IPS DF 6.9 (cell line): ENCODE measurements at places on chromosomes 3 and 15.

GRCh38 chr15:58771621-58772250, 634 bp downstream of the MINDY2 start:
- no peak for DNase-seq

GRCh38 chr3:129014793-129015345, 13.8 kb downstream of the EFCC1 start:
- DNase-seq = no peak

DNA sequence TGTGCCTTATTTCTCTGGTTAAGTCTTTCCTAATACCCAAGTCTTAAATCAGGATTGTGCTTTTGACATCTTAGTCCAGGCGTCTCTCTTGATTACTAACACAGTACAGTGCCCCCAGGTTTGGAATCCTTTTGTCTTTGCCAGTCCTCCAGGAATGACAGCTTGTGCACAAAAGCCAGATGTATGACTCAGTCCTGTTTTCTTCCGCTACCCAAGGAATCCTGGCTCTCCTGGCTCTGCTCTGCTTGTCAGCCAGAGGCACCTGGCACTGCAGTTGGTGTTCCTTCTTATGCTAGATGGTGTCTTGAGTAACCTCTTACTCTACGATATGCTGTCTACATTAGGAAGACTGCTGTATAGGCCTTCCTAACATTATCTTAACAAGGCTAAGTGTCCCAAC, 728.2 kb upstream of the NECTIN3 start:
- DNase-seq = no peak

DNA sequence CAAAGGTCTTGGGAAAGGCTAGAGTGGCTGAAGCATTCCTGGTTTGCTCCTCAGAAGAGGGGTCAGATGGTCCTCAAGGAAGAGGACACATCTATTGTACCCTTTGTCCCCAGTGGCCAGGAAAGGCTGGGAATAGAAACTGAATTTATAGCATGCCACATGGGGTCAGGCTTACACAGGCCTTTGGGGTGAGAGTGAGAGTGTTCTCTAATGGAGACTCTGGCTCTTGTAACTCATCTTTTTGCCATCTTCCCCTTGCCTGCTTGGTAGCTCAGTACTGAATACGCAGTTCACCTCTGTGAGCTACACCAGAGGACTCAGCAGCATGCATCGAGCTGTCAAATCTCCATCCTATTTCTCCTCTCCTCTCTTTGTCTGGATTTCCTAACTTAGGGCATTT, 87.5 kb downstream of the ATP2B2 start:
- DNase-seq = no peak

DNA sequence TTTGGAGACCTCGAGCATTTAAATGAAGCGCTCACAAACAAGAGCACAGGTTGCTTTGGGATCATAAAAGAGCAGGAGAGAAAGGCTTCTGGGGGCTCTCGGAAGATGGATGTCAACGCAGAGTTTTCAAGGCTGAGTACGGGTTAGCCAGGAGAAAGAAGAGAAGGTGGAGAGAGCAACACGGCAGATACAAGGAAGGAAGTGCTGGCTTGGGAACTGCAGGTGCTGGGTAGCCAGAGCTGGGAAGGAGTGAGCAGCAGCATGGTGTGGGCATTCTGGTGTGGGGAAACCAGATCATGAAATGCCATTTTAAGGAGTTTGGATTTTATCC, 580 bp upstream of the RUBCN start:
- DNase-seq = no peak

- no peak for DNase-seq
Observed at GRCh38 chr15:84099181-84099580, 136.4 kb upstream of the GOLGA6L4 start.

- DNase-seq = no peak
Observed at GRCh38 chr15:39157882-39158281, 423.0 kb upstream of the THBS1 start.

- no peak for DNase-seq
Observed at GRCh38 chr15:73397461-73397860, 28.7 kb upstream of the HCN4 start.

DNA sequence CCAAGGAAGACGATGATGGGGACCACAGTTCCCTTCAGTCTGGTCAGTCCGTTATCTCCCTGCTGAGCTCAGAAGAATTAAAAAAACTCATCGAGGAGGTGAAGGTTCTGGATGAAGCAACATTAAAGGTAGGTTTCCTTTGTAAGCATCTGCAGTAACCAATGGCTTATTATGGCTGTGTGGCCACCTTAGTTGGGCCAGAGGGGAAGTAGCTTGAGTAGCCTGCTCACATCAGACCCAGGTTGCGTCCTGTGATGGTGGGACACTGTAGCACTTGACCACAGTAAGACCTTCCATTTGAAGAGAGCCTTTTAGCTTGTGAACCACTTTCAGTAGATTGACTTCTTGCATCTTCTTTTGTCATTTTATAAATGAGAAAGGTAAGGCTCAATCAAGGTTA, 22.6 kb downstream of the STARD5 start:
- no peak for DNase-seq

DNA sequence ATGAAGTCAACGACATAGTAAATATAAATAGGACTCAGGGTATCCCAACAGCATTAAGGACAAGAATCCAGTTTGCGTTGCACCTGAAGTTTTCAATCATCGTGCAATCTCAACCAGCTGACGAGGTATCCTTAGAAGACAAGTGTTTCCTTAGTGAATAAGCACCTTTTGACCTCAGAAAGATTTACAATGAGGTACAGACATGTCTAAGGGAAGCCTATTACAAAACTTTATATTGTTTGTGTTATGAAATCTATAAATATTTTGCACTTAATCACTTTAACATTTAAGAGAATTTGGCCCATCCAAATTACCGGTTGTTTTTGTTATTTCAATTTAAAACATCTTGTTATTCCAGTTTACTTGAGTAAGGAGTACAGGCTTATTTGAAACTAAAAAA, 64.9 kb upstream of the PRICKLE2 start:
- no peak for DNase-seq

DNA sequence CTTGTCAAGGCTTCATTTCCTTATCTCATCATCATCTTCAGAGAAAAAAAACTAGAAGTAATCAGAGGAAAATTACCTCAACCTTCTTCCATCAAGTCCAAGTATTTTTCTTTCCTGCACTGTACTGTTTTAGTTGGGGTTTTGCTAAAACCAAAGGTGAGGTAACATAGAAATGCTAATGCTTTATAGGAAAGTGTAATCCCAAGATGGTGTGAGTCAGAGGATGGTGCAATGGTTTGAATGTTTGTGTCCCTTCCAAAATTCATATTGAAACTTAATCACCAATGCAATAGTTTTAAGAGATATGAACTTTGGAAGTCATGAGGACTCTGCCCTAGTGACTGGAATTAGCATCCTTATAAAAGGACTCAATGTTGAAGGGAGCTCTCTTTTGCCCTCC, 79.5 kb downstream of the KBTBD8 start:
- DNase-seq = no peak

DNA sequence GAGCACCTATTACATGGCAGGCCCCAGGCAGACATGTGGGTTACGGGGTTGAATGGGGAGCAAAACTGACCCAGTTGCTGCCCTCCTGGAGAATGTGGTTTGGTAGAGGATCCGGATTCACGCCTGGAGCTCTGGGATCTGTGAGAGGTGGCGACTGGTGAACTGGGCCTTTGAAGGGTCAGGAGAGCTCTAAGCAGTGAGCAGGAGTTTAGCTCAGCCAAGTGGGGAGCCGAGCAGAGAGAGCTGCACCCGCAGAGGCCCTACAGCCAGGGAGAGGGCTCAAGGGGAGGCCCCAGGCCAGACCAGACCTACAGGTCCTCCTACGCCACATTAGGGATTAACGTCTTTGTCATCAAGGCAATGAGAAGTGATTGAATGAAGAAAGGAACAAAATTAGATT, 179.8 kb upstream of the TLE3 start:
- DNase-seq = no peak

GRCh38 chr3:27573138-27573537, 89.0 kb upstream of the SLC4A7 start:
- DNase-seq = no peak

DNA sequence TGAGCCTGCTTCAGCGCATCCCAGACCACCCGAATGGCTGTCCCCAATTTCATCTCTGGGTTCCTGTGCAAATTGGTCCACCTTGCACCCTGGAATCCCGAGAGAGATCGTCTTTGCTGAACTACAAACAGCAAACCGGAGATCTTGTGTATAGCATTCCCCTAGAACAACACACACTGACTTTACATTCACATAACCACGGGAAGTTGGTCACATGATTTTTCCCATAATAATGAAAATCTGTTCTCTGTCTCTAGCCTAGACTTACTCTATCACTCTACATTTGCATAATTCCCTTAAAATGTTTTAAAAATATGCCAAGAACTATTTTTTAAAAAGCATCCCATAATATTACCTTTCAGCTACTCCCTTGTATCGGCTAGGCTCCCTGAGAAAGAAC, 34.6 kb downstream of the CTSH start:
- no peak for DNase-seq

GRCh38 chr3:172287937-172288477, 160.2 kb downstream of the GHSR start:
- DNase-seq = no peak

DNA sequence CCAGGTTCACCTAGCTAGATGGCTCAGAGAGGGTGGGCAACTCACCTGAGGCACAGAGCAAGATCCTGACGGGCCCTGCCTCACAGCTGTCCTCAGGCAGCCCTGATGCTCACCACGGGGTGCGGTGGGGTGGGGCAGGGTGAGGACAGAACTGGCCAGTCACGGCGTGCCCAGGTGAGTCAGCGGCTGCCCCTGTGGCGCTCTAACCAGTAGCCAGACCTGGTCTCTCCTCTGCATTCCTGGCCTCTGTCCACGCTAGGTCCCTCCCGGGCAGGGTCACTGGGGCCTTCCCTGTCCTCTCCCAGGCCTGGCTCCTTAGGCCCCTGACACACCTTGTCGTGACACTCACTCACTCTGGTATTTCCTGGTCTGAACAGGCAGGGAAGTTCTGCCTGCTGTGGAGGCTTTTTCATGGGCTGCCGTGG, 901 bp downstream of the ALS2CL start:
- no peak for DNase-seq

GRCh38 chr3:171168086-171168485, 141.6 kb upstream of the SLC2A2 start:
- DNase-seq = no peak

DNA sequence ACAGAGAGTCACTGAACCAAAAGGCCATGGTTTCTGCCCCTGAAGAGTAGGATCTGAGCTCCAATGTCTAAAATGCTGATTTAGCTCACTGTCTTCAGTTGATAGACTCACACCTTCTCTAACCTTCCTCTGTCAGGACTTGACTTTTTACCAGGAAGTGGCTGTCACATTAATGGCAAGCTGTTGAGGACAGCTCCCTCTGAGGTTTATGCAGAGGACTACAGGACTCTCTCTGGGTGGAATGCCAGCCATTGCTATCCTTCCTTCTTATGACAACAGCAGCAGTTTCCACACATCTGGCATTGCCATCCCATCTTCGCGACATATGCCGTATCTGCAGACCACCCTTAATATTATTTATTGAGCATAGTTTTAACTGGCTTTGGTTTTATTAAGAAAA, 103.8 kb upstream of the PRICKLE2 start:
- no peak for DNase-seq

DNA sequence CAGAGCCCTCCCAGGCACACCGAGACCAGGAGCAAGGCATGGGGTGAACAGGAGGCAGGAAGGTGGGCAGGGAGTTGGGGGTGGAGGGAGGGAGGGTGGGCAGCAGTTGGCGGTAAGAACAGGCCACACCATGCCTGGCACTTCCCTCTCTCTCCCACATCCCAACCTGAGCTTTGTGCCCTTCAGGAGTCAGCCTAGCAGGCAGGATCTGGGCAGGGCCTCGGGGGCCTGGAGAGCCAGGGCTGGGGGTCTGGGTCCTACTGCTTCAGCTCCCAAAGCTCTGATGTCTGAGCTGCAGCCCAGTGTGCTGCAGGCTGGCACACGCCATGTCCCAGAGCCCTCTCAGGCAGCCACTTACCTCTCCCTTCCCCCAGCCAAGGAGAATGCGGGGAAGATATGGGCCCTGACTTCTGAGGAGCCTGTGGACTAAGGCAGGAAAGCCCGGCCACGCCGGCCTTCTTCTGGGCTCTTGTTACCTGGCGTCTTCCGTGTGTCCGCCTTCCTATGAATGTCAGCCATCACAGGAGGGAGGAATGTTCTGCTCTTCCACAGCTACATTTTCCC, 2.9 kb upstream of the MYL3 start:
- no peak for DNase-seq

GRCh38 chr15:55362641-55363040, 43.6 kb downstream of the PIGB start:
- no peak for DNase-seq

DNA sequence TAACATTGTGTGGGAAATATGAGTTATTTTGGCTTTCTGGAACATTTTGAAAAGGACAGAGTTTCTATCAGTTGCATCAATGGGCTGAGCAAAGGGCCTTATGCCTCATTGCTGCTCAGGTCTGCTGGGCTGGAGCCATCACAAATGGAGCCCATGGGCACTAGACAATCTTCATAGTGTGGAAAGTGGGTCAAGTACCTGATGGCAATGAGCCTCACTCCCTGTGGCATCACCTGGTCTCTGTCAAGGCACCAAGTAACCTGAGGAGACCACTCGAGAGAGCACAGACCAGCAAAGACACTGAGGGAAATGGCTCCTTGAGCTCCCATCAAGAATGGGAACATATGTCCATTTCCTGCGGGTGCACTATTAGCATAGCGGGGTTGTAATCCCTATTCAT, 96.7 kb upstream of the PPP2R3A start:
- no peak for DNase-seq

DNA sequence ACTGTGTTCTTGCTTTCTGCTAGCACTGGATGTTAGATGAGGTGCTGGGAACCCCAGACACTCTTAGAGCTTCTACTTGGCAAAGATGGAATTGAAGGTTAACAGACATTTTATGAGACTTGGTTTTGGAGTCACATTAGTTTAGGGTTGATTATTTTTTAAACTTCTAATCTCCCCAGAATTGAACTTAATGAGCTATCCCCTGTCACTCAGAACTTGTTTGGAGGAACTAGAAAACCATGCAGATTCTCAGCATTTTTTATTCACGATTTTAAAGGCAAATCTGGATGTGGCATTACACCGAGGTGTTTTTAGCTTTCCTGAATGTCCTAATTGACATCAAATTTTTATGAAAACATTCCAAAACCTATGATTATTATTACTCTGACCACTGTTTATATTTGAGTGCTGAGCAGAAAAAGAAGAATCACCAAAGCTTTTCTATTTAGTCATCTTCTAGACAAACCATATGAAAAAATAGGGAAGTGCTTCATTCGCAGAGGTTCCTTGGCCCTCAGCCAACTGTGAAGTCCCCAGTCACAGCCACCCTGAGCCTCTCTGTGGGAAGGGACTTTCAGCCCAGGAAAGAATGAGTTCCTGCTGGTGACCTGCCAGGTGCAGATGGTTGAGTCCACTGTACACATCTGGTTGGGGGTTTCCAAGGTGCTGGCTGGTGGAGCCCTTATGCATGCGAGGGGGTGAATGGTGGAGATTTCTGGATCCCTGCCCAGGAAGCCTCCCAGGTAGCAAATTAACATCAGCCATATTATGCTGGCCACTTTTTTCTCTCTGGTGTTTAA, 196.0 kb upstream of the TOPAZ1 start:
- no peak for DNase-seq

DNA sequence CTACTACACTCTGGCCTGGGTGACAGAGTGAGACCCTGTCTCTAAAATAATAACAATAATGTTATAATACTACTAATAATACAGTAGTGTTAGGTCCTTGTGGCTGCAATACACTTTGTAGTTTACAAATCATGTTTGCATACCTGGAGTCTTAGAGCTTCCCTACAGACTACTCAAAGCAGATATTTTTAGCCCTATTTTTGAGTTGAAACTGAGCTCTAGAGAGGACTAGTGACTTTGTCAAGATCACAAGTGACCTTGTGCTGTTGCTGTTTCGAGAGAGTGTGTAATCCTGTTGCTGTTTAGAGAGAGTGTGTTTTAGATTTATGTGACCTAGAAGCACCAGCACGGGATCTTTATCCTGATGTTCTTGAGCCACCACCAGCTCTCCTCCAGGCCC, 105.3 kb upstream of the RNU6-1 start:
- DNase-seq = no peak
